ENCODE measurements at places on chromosomes 6 and 20. TPM values are rescaled to one million over a fixed set of nuclear protein-coding genes. Genes with fewer than 3 reads are reported as not detected.

DNA sequence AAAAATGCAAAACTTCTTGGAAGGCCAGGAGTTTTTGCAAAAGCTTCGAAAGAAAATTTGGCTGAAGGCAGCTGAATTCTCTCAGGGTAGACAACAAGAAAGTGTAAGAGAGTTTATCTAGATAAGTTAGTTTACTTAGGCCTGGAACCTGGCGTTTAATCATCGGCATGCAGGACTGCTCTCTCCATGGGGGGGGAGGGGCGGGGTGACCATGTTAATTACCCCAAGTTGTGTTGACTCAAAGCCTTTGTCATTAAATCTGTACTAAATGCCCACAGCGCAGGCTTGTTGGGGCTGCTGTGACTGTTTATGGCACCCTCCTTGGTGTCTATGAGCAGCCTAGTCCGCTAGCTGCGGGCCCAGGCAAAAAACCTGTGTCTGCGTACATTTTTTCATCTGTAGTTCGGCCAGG lies 20.1 kb upstream of the ZNF451 start:
- H3K27ac ChIP-seq = no peak overlapping the region
- H3K4me1 ChIP-seq = no peaks in the 10 kb centered on the region
- H3K4me3 ChIP-seq = no peak overlapping the region
- DNase-seq = no peak
- no peaks in the 10 kb centered on the region for H3K27me3 ChIP-seq

SEL1L2 gene
- total RNA-seq = not detected

- peaks cover 39% of the 10 kb centered on the region for H3K4me1 ChIP-seq
- H3K27me3 ChIP-seq = no peaks in the 10 kb centered on the region
- no peak overlapping the region for H3K27ac ChIP-seq
- H3K4me3 ChIP-seq = no peak overlapping the region
- no peak for DNase-seq
These were observed 94.1 kb upstream of the SHLD1 start for GRCh38 chr20:5656126-5656525.

- H3K27me3 ChIP-seq = peaks cover 8% of the 10 kb centered on the region
- no peak for DNase-seq
- H3K4me3 ChIP-seq = no peak overlapping the region
- H3K4me1 ChIP-seq = no peaks in the 10 kb centered on the region
- H3K36me3 ChIP-seq = no peaks in the 10 kb centered on the region
These were observed 588.0 kb upstream of the CDH4 start for GRCh38 chr20:60664106-60664505.
